ENCODE measurements at places on chromosomes 12 and 14. TPM values are rescaled to one million over a fixed set of nuclear protein-coding genes. Genes with fewer than 3 reads are reported as not detected.

DNA sequence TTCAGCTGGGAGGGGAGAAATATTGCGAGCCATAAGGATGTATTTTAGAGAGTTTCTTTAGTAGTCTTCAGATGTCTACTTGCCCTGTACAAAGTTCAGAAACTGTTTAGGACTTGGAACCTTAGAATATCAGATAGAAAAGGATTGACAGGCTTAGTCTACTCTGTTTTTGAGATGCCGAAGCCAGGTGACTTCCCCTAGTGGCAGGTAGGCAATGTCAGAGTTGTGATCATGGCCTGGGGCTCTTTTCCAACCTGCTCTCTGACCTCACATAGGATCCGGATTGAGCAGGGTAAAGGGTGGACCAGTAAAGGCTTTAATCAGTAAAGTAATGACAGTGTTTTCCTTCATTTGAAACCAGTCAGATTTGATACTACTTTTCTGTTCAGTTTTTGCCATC lies 59.6 kb downstream of the PRKCH start:
- no peak for DNase-seq

ESR2 gene
- total RNA-seq, result not detected

AICDA gene
- total RNA-seq, result not detected

DNA sequence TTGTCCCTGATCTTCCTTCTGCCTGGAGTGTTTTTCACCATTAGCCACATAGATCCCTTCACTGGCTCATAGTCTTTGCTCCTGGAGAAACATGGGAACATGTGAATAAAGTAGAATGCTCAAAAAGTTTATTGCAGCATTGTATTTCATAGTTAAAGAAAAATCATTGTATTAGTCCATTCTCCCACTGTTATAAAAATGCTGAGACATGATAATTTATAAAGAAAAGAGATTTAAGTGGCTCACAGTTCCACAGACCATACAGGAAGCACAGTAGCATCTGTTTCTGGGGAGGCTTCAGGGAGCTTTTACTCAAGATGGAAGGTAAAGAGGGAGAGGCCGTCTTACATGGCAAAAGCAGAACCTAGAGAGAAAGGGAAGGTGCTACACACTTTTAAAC lies 238.3 kb upstream of the OR4E1 start:
- DNase-seq, result no peak

DNA sequence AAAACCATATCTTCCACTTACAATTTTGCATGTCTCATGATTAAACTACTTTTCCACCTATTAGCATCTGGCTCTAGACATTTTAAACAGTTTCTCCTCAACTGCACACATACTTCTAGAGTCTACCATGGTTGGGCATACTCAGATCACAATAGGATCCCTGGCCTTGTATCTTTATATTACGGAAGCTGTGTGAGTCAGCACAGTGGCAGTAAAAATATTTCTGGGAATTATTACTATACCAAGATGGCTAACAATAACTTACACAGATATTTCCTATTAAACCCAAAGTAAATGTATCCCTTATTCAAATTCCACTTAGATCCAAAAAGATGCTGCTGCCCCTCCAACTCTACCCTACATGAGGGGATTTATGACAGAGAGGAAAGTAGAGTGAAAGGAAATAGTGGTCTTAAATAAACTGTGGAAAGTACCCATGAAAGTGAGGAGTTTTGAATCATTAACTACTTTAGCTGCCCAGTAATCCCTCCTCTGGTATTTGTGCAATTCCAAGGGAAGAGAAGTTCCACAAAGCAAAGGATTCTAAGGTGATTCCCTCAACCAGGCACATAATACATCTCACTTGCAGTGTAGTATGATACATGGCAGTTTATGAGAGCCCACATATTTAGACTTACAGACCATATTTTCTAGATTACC lies 14.0 kb upstream of the CPSF6 start:
- DNase-seq, result no peak

DNA sequence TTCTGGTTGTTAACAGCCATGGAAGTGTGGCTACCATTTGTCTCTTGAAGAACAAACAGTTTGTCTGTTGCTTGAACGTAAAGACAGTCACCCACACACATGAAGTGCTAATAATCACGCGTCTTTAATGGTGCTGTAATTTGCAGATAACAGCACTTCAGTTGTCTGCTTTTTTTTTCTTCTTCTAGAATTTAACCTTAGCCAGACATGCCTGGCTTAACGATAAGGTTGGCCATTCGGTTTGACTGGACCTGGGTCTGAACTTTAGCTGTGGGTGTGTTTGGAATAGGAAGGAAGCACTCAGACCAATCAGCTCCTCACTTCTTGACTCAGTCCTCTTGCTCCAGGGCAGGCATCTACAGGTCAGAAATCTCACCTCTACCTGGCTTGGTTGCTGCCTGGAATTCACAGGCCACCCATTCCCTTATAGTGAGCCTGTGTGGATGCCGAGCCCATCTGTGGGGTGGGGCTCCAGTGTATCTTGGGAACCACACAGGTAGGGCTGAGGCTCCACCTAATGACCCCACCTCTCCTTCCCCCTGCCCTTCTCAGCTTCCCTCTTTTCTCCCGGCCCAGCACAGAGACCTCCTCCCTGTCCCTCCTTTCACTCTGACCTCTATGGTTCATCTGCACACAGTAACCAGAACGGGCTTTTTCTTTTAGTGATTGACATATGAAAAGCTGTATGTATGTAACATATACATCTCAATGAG lies 246.4 kb upstream of the PWP1 start:
- DNase-seq, result no peak

DNA sequence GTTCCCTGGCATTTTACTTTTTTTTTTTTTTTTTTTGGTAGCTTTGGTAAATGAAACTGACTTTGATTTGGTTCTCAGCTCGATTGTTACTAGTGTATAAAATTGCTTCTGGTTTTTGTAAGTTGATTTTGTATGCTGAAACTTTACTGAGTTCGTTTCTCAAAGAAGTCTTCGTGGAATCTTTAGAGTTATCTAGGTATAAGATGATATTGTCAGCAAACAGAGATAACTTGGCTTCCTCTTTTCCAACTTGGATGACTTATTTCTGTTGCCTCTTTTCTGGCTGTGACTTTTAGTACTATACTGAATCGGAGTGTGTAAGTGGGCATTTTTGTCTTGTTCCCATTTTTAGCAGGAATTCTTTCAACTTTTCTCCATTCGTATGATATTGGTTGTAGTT lies 28.1 kb downstream of the USP15 start:
- no peak for DNase-seq

B4GALNT3 gene
- total RNA-seq, result 6.1 TPM

GALNT9 gene
- not detected for total RNA-seq

DNA sequence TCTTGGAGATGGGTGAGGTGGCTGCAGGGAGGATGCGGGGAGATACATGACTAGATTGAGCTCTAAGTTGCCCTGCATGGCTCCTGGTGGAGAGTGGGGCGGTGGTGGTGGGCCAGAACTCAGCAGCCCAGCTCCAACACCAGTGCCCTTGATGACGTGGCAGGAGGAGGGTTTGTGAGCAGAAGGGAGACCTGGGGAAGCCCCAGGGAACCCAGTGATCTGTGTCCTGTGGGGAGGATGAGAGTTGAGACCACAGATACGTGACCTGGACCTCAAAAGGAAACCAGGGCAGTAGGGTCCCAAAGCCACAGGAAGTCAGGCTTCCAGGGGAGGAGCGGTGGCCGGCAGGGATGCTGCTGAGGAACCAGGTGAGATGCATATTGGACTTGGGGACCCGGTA lies 989.1 kb upstream of the TMEM132C start:
- DNase-seq, result no peak

NEUROD4 gene
- not detected for total RNA-seq

DNA sequence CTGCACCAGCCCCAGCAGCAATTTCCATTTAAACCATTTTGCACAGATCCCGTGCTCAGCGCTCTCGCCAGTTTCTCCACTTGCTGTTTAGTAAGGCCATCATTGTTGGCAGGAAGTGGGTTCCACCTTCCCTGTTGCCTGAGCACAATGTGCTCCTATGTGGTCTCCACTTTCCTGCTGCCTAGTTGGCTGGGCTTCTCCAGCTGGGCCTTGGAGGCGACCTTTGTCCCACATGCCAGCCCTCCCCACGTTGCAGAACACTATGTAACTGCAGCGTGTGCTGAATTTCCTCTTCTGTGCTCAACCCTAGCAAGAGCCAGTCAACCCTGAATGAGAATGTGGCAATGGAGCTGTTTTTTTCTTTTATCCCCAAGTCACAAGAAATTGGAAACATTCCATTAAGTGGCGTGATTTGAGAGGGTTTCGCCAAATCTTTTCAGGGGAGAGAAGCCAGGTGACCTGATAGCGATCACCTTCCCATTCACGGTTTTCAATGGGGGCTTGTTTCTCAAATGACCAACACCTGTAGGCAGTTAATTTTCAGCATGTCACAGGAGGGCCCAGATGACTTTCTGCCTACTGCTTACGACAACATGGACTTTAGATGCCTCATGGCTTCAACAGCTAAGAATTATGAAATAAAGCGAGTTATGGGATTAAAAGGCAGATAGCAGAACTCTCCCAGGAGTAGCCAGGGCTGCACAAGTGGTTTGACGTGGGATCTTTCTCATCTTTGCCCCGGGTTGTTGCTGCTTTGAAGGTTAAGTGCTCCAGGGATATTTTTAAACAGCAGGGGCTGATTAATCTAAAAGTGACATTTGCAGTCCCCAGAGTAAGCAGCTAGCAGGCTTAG lies at the start of gene ACACB:
Gene ACACB, plus strand, starts transcription at position 830 of the 853 bp plus-strand sequence. CDS start 22,819 bp downstream, outside the sequence.
- DNase-seq, result no peak

SMCO3 gene
- total RNA-seq, result not detected

DNA sequence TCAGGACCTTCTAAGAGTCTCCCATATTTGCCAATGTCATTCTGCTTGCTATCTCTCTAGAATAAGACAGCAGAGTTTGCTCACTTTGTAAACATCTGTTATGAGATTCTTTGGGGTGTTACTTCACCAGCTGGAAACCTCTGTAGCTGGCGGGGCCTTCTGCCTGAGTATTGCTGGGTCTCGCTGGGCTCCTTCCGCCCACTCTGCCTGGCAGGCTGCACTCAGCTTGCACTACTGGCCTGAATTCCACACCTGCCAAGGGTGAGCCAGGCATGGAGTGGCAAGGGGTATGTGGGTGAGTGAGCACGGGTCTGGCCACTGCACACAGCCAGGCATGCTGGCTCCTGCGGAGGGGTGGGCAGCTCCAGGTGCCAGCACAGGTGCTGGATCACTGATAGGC lies 267.3 kb upstream of the PDE3A start:
- DNase-seq, result no peak

Measured in activated CD4-positive, alpha-beta T cell treated with anti-CD3 and anti-CD28 coated beads, Interleukin-2, amount 10 ng/mL, durations not matched to agents 7 days and 5 days (primary cell).